ENCODE measurements at places on chromosomes 13 and 19.

DNA sequence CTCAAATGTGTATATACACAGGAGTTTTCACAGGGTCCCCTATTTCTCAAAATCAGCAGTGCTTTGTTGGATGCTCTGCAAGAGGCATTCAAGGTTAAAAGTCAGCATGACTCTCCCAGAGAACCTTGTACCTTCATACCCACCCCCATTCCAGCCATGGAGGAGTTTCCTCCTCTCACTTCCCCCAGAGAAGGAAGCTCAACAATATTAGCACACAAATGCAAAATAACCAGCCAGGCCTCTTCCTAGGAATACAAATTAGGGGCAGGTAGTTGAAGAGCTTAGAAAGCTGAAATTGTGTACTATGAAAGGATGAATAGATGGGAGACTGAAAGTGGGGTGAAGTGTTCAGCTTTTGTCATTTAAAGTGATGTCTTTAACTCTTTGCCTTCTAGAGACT lies 43.8 kb downstream of the SPRY2 start:
- no peak for DNase-seq

DNA sequence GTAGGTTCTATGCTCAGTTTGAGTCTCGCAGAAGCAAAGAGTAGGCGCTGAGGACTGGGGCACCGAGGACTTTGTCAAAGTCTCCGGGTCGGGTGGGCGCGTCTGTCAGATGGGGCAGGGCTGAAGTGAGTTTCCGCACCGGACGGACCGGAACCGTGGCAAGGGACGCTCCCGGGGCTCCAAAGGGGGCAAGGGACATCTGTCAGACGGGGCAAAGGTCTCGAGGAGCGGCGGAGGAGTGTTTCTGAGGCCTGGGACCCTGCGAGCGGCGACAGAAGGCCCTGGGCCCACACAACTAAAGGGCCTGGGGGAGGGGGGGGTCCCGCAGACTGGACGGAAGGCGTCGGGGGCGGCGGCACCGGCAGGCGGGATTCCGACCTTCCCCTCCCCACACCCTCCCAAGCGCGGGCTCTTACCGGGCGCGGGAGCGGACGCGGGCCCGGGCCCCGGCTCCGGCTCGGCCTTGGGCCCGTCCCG lies 13.3 kb upstream of the AKAP8L start:
- no peak for DNase-seq

- no peak for DNase-seq
These were observed at the start of gene LCP1 for GRCh38 chr13:46181840-46182490. Gene LCP1, minus strand, starts transcription at chr13:46182177. Its CDS starts 22,515 bp downstream, at chr13:46159662.

- DNase-seq: no peak
These were observed 195.2 kb downstream of the TEX29 start for GRCh38 chr13:111515635-111516034.

- no peak for DNase-seq
These were observed 14.9 kb downstream of the LMO7 start for GRCh38 chr13:75651013-75651412.

GRCh38 chr13:110819203-110820014 lies 95.5 kb downstream of the ANKRD10 start:
- peak; percentile 56 for DNase-seq

Data from LHCN-M2 (cell line).